ENCODE measurements at places on chromosomes 1 and 21. TPM values are rescaled to one million over a fixed set of nuclear protein-coding genes. Genes with fewer than 3 reads are reported as not detected.

- DNase-seq: no peak
Measured at GRCh38 chr1:156165083-156165482, 11.7 kb downstream of the SEMA4A start.

DNA sequence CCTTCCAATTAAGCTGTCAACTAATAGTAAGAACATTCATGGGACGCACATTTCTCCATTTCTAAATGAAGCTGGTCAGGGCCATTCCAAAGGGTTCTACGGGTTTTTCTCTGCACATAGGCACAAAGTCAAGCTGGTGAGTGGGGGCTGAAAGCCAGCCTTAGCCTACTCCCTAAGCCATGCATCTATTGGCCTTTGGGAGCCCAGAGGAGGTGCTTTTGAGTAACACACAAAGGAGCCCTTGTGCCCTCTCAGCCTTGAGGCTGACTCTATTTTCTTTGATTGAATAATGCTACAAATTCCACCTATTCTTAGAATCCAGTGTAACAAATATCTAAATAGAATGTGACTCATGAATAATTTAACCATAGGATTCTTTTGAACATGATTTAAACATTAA is 73.6 kb downstream of the RGS13 start:
- no peak for DNase-seq

DNA sequence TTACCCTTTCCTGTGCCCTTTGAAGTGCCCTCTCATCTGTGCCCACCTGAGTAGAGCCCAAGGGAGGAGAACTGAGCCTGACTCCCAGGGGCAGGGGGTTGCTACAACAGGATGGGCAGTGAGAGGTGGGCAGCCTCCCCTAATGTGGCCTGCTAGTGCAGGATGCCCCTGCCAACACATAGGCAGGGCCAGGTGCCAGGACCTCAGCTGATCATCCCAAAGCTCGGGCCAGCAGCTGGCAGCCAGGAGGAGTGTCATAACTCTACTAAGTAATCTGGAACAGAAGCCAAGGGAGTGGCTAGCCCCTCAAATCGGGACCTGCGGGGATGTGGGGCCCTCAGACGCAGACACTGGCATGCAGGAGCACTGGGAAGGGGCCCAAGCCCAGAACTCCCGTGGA is 208.8 kb upstream of the RAB4A start:
- DNase-seq: no peak

- DNase-seq: no peak
Measured at GRCh38 chr1:43312663-43313515, 12.1 kb downstream of the TIE1 start.

GRCh38 chr21:33572350-33572749 is 16.1 kb downstream of the DONSON start:
- DNase-seq: no peak

- DNase-seq: no peak
Measured at GRCh38 chr21:34602061-34602460, 12.9 kb downstream of the RCAN1 start.

DNA sequence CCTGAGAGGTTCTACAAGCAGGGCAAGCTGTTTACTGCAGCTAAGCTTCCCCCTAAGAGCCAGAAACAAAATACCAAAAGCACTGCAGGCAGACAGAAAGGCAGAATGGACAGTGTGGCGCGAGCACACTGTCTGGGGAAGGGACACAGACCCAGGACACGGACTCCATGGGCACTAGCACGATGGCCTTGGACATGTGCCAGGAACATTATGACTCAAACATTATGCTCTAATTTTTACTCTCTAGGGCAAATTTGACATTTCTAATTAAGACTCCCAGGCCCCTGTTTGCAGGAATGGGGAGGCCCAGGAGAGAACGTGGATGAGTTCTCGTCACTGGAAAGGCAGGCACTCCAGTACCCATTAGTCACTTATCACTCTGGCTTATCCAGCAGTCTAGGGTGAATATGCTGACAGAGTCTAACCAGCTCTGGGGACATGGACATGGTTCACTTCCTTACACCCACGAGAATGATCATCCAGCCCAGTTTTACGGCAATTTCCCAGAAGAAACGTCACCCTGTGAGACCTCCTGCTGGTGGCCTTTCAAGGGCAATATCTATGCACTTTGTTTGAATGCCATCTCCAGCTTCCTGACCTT is 45.1 kb downstream of the CAPN8 start:
- DNase-seq: no peak

GRCh38 chr21:37437376-37438080 is 71.0 kb downstream of the DYRK1A start:
- no peak for DNase-seq

GRCh38 chr1:81121306-81121705 is 679.4 kb upstream of the ADGRL2 start:
- no peak for DNase-seq

DNA sequence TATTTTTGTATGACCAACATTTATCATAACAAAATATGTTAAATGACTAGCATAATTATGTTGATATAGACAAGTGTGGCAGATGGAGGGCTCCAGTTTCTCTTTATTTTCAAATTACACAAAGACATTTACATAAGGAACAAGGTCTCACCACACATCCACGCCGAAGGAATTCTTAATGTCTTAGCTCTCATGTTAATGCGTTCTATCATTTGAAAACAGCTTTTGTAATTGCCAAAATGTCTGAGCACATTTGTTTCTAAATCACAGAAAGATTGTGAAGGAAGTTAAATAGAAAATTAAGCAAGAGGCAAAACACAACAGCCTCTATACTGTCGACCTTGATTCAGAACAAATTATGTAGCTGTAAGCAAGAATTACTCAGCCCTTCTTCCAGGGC is 223.0 kb upstream of the NR5A2 start:
- DNase-seq: no peak

- no peak for DNase-seq
Measured at GRCh38 chr1:183723571-183723970, 70.5 kb upstream of the APOBEC4 start.

The FCAMR gene
- polyA plus RNA-seq: 0.15 TPM

- no peak for DNase-seq
Measured at GRCh38 chr1:110829955-110830553, 42.9 kb upstream of the CD53 start.

Measured in left renal pelvis (tissue), 4 donors.